ENCODE measurements at places on chromosomes 1 and 21. TPM values are rescaled to one million over a fixed set of nuclear protein-coding genes. Genes with fewer than 3 reads are reported as not detected.
A peak's percentile ranks its signal among the peaks of the same experiment; 100 is the strongest.

Gene MFSD2A
- 23.4 TPM for total RNA-seq

Gene SPRR2E
- total RNA-seq = not detected

Gene LRRC71
- not detected for total RNA-seq

Gene GJA9
- total RNA-seq = not detected

Gene TEX38
- total RNA-seq = not detected

GRCh38 chr1:232937741-232938375 is 12.6 kb upstream of the NTPCR start:
- no peak for DNase-seq
- no peak overlapping the region for H3K4me3 ChIP-seq
- H3K36me3 ChIP-seq = no peaks in the 10 kb centered on the region
- H3K27ac ChIP-seq = no peak overlapping the region

DNA sequence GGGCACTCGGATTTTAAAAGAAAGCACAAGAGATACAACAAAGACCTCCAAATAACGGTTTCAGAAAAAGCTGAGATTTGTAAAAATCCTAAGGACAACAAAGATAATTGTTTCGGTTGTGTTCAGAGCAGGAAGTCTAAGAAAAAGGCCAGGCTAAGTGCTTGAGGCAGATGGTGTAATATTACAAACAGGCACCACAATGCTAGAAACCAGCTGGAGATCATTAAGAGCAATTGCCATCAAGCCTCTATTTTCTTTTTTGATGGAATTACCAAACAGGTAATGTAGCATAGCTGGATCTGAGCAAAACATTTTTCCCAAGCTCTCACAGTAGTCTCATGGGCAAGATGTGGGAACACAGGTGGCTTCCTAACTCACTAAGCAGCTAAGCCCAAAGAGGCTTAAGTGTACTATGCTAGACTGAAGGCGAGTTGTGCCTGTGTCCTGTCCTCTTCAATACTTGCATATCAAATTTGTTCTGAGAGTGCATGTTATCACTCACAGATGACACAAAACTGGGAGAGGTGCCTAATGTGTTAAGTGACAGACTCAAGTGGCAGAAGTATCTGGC is 161.6 kb downstream of the GLUL start:
- H3K4me3 ChIP-seq = no peak overlapping the region
- H3K4me1 ChIP-seq = no peaks in the 10 kb centered on the region
- H3K36me3 ChIP-seq = no peaks in the 10 kb centered on the region
- no peaks in the 10 kb centered on the region for H3K27me3 ChIP-seq
- no peak overlapping the region for H3K27ac ChIP-seq

GRCh38 chr1:183165456-183165855 is 20.6 kb upstream of the LAMC2 start:
- no peaks in the 10 kb centered on the region for H3K36me3 ChIP-seq
- H3K4me1 ChIP-seq = no peaks in the 10 kb centered on the region
- H3K27ac ChIP-seq = no peak overlapping the region
- no peaks in the 10 kb centered on the region for H3K27me3 ChIP-seq
- H3K4me3 ChIP-seq = no peak overlapping the region

DNA sequence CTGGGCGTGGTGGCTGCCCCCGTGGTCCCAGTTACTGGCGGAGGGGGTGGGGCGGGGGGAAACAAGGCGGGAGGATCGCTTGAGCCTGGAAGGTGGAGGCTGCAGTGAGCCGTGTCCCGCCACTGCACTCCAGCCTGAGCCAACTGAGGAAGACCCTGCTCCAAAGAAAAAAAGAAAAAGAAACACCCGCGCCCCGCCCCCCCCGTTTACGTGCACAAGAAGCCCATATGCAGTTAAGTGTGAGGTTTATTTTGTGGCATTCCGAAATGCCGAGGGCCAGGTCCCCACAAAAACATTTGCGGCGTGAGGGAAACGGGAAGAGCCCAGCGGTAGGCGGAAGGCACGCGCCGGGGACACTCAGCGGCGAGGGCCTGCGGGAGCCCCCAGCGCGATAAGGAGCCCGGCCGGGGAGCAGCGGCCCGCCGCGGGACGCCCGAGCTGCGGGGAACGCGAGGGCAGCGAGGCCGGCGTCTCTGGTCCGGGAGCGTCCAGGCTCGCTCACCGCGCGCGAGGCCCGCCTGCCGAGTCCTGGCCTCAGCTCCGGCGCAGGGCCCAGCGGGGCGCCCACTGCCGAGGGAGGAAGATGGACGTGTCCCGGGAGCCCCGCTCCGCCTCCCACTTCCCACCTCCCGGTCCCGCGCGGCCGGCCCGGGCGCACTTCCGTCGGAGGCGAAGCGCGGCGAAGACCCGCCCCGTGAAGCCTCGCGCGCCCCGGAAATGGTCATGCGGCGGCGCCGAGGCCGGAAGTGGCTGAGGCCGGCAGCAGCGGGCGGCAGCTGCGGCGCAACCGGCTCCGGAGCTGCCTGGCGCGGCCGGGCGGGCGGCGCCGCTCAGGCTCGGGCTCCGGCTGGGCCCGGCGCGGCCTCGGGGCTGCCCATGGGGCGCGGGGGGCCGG is at the start of gene TRAPPC10:
Gene TRAPPC10, plus strand, starts transcription at position 731 of the 895 bp plus-strand sequence. CDS start 185 bp downstream, outside the sequence.
- peak within 1 kb of the TSS; percentile 88 for H3K4me3 ChIP-seq
- H3K27ac ChIP-seq = peak within 1 kb of the TSS; percentile 79
- H3K4me1 ChIP-seq = peaks cover 3% of the 10 kb centered on the region
- H3K27me3 ChIP-seq = no peaks in the 10 kb centered on the region
- H3K36me3 ChIP-seq = no peaks in the 10 kb centered on the region

- no peak for DNase-seq
- H3K36me3 ChIP-seq = no peaks in the 10 kb centered on the region
- peaks cover 45% of the 10 kb centered on the region for H3K4me1 ChIP-seq
- no peak overlapping the region for H3K27ac ChIP-seq
These were observed 135.7 kb downstream of the CNIH3 start for GRCh38 chr1:224751624-224752311.

DNA sequence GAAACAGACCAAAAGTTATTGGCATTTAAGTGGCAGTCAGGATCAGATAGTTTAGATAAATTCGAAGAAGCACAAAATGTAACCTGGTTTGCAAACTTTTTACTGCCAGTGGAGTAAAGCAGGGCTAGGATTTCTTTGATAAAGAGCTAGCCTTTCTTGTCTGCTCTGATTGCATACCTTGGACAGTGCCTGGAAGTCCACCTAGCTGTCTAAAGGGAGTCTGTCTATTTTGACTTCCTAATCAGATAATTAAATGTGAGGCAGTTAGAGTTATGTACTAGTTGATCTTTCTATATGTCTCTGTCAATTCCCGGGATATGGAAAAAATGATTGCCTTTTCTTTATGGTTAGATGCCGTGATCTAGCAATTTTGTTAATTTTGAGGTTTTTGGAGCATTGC is 4.1 kb downstream of the GPSM2 start:
- H3K4me1 ChIP-seq = no peaks in the 10 kb centered on the region
- no peaks in the 10 kb centered on the region for H3K36me3 ChIP-seq
- no peaks in the 10 kb centered on the region for H3K27me3 ChIP-seq
- H3K4me3 ChIP-seq = no peak overlapping the region

DNA sequence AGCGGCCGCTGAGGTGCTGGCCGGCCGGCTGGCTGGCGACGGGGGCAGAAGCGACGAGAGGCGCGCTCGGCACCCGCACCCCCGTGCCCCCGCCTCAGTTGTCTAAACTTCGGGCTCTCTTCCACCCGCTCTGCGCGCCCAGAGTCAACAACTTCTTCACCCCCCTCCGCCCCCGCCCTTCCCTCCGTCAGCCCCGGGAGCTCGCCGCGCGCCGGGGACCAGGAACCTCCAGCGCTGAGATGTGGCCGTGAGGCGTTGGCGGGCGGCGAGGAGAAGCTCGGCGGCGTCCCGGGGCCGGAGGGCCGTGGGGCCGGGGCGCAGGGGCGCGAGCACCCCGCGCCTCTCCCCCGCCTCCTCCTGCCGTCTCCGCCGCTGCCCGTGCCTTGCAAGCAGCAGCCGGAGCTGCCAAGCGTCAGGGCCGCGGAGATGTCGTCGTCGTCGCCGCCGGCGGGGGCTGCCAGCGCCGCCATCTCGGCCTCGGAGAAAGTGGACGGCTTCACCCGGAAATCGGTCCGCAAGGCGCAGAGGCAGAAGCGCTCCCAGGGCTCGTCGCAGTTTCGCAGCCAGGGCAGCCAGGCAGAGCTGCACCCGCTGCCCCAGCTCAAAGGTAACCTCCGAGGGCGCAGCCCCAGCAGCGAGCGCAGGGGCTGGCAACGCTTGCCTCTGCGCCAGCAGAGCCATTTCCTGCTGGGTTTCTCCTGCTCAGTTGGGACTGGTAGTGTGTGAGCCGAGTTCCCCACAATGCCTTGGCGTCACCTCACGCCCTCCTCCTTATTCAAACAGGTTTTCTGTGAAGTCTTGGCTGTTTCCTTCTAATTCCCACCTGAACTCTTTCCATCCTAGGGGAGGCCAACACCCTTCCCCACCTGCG is 710 bp downstream of the PPP2R5A start:
- H3K36me3 ChIP-seq = no peaks in the 10 kb centered on the region
- H3K4me1 ChIP-seq = peaks cover 7% of the 10 kb centered on the region
- H3K27ac ChIP-seq = peak overlapping the region; percentile 79

DNA sequence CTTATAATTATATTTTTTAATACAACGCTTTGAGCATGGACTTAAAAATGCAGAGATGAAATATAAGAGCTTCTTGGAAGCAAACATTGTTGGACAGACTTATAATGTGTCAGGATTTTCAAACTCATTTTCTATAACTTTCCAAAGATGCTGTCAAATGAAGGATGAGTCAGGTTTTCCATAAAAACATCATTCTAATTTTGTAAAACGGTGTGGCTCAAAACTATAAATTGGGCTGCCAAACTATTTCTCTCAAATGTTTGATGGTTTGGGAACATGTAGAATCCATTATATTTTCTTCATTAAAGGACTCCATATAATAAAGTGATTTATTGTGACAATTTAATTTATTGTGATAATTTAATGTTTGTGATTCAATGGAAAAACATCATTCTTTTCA is 511.2 kb downstream of the USP25 start:
- no peaks in the 10 kb centered on the region for H3K4me1 ChIP-seq
- no peak overlapping the region for H3K4me3 ChIP-seq
- no peaks in the 10 kb centered on the region for H3K36me3 ChIP-seq
- no peak overlapping the region for H3K27ac ChIP-seq

DNA sequence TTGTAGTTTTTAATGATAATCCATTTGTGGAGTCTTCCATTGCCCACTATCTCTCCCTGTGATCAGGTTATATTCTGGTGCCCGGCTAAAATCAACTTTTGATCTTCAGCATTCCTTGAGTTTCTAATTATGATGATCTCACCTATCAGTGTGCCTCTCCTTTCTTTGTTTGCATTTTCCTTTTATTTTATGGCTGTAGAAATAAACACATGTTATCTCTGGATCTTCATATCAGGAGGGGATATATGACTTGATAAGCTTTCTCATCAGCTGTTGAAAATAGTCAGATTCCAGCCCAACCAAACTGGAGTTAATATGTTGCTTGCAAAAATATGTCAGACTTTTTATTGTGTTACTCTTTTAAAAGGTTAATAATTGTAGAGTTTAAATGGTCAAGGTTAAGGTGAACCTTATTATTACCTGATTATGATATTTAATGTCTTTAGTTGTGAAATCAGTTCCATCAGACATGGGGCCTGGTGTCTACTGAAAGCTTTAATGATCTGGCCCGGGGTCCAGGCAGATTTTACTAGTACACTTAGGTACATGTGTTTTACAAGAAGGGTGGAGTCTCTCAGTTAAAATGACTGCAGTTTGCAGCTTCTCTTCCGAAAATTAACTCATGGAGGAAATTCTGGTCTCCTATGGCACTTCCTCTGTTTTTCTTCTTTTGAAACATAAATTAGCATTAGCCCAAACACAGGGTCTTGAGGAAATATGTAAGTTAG is 12.8 kb downstream of the KRTAP24-1 start:
- DNase-seq = no peak
- no peaks in the 10 kb centered on the region for H3K36me3 ChIP-seq
- H3K4me3 ChIP-seq = no peak overlapping the region
- H3K4me1 ChIP-seq = no peaks in the 10 kb centered on the region
- no peaks in the 10 kb centered on the region for H3K27me3 ChIP-seq

GRCh38 chr21:26849428-26850115 is 4.4 kb upstream of the ADAMTS1 start:
- H3K4me1 ChIP-seq = no peaks in the 10 kb centered on the region
- no peak overlapping the region for H3K27ac ChIP-seq
- DNase-seq = no peak
- no peaks in the 10 kb centered on the region for H3K36me3 ChIP-seq
- H3K27me3 ChIP-seq = no peaks in the 10 kb centered on the region
- H3K4me3 ChIP-seq = no peak overlapping the region

- H3K36me3 ChIP-seq = no peaks in the 10 kb centered on the region
- H3K4me3 ChIP-seq = no peak overlapping the region
- H3K27me3 ChIP-seq = no peaks in the 10 kb centered on the region
- no peak for DNase-seq
These were observed 54.1 kb downstream of the ATP2B4 start for GRCh38 chr1:203680765-203681164.

GRCh38 chr1:31373056-31373896 is at the start of gene FABP3:
FABP3 (minus strand) TSS chr1:31373076; CDS start chr1:31373014, 62 bp downstream.
- H3K27ac ChIP-seq = no peak within 1 kb of the TSS
- no peak for DNase-seq
- no peaks in the 10 kb centered on the region for H3K4me1 ChIP-seq
- H3K27me3 ChIP-seq = no peaks in the 10 kb centered on the region

- H3K4me1 ChIP-seq = no peaks in the 10 kb centered on the region
- H3K27me3 ChIP-seq = no peaks in the 10 kb centered on the region
- H3K27ac ChIP-seq = no peak overlapping the region
- no peaks in the 10 kb centered on the region for H3K36me3 ChIP-seq
- DNase-seq = no peak
These were observed 6.0 kb upstream of the KNCN start for GRCh38 chr1:46557403-46557802.

DNA sequence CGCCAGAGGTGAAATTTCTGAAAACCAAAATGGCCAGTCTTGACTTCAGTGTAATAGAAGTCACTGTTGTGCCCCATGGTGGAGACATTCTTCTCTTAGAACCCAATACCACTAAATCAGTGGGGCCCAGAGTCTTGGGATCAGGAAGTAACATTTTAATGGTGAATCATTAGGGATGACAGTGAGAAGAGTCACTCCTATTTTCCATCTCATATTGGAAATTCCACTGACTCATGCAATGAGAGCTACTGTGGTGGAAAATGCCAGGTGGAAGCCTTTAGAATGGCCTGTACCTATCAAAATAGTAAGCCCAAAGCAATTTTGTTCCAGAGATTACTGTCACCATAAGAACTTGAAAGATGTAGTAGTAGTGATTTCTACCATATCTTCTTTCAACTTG is 20.6 kb upstream of the PPM1J start:
- no peaks in the 10 kb centered on the region for H3K4me1 ChIP-seq
- H3K27me3 ChIP-seq = no peaks in the 10 kb centered on the region
- no peak for DNase-seq
- no peak overlapping the region for H3K27ac ChIP-seq
- H3K36me3 ChIP-seq = no peaks in the 10 kb centered on the region

DNA sequence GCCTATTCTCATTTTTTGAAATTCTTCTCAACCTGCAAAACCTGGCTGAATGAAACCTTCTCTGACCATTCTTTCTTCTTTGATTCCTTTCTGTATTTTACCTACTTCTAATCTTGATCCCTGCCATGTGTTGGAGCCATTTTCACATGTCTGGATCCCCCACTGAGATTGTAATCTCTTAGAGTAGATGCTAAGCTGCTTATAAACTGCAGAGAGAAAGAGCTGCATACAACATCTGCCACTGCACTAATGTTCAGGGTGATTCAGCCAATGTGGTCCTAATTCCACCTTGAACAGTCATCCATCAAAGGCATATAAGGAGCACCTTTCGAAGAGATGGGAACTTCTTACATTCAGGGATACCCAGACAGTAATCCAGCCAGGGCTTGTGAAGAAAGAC is 16.2 kb upstream of the DAB1 start:
- no peaks in the 10 kb centered on the region for H3K4me1 ChIP-seq
- no peak for DNase-seq
- no peaks in the 10 kb centered on the region for H3K27me3 ChIP-seq
- no peaks in the 10 kb centered on the region for H3K36me3 ChIP-seq

- no peak for DNase-seq
- H3K4me1 ChIP-seq = peaks cover 9% of the 10 kb centered on the region
- H3K36me3 ChIP-seq = peaks cover 4% of the 10 kb centered on the region
- peak overlapping the region; percentile 88 for H3K4me3 ChIP-seq
- H3K27me3 ChIP-seq = no peaks in the 10 kb centered on the region
These were observed 47.9 kb upstream of the NBL1 start for GRCh38 chr1:19596065-19596713.

All from GM12878 (cell line).